AG08395 (cell line): ENCODE measurements at places on chromosomes 12 and 14.

- DNase-seq, result no peak
Measured at GRCh38 chr12:122123761-122124145, 45.2 kb downstream of the MLXIP start.

- DNase-seq, result peak; percentile 44
Measured at GRCh38 chr12:110102255-110102654, 21.9 kb upstream of the IFT81 start.

- DNase-seq, result no peak
Measured at GRCh38 chr12:108649126-108649525, 15.4 kb upstream of the SELPLG start.

DNA sequence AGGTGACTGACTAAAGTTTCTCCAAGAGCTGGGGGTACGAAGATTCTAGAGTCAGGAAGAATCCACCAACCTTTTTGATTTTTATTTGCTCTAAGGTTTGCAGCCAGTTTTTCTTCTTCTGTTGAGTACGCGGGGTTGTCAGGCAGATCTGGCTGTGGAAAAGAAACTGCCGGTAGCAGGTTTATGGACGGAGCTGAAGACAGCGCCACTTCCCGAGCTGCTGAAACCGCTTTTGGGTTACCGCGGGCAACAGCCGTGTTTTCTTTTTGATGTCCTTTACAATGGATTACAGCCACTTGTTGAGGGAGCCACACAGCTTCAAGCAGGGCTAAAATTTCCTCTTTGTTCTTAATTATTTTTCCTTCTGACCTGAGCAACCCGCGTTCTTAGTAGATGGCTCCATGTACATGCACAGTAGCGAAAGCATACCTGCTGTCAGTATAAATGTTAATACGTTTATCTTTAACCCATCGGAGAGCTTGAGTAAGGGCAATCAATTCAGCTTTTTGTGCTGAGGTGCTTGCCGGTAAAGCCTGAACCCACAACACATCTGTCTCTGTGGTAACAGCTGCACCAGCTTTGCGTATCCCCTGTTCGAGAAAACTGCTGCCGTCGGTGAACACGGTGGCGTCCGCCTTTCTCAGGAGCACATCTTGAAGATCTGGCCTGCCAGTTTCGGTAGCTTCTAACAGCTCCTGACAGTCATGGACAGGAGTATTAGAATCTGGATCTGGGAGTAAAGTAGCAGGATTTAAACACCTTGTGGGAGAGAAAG is 674.3 kb downstream of the TMEM121 start:
- no peak for DNase-seq

DNA sequence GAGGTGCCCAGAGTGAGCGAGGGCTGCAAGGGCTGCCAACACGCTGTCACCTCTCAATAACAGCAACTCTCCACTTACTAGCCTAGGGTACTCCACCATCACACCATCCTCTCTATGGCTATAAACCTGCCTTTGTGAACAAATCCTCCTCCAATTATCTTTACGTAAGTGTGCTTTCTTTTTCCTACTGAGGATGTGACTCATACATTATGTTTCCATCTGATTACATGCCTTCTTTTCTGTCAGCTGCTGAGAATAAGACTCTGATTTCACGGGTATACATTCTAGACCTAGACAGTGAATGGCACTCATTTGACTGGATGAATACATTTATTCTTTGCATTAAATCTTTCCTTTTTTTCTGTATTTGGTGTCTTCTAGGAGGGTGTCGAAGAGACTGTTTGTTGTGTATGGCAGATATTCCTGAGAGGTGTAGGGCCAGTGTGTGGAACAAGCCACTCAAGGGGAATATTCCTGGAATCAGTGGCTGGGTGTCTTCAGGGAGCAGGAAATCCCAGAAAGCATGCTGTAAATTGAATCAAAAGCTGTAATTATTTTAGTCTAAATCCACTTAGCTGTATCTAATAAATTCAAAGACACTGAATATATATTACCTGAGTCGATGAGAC is 327.3 kb upstream of the TMTC1 start:
- no peak for DNase-seq

DNA sequence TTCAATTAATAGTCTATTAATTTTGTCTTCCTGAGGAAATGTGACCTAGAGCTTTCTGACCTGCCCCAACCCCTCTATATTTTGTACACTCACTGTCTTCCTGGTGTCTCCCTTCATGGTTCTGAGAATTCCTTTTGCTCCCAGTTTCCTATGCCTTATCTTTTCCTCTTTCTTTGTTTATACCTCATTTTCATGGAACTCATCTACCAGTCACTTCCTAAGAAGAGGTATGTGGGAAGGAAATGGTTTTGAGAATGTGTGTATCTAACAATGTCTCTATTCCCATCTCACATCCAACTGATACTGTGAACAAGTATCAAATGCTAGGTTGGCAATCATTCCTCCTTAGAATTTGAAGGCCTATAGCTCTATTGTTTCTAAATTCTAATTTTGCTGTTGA is 245.1 kb upstream of the EGLN3 start:
- no peak for DNase-seq

- DNase-seq, result no peak
Measured at GRCh38 chr12:116955382-116956021, 44.8 kb downstream of the FBXW8 start.

- no peak for DNase-seq
Measured at GRCh38 chr12:70268972-70269371, 25.7 kb downstream of the CNOT2 start.

DNA sequence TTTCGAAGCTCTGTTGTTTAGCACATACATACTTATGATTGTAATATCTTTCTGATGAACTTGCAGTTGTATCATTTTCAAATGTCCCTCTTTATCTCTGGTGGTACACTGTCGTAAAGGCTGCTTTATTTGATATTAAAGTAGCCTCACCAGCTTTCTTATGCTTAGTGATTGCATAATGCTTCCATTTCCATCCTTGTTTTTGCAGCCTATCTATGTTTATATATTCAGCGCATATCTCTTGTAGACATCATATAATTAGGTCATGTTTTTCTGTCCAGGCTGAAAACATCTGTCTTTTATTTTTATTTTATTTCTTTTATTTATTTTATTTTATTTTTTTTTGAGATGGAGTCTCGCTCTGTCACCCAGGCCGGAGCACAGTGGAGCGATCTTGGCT is 34.6 kb downstream of the ACAD10 start:
- DNase-seq, result no peak
